ENCODE measurements at places on chromosomes 6 and 20.

- no peak for DNase-seq
Measured at GRCh38 chr6:158142789-158143188, 25.3 kb downstream of the SERAC1 start.

- DNase-seq = no peak
Measured at GRCh38 chr20:13305284-13305683, 84.2 kb downstream of the ISM1 start.

DNA sequence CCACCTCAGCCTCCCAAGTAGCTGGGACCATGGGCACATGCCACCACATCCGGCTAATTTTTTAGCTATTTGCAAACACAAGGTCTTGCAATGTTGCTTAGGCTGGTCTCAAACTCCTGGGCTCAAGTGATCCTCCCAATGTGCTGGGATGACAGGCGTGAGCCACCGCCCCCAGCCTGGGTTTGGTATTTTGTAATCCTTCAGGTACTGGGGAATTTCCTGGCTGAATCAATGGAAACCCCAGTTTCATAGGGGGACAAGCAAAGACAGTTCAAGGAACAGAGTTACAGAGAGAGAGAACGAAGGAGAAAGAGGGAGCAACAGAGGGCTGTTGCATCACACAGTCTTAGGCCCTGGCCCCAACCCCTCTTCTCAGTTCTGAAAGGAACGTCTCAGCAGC is 35.7 kb downstream of the RAB44 start:
- DNase-seq = no peak

- no peak for DNase-seq
Measured at GRCh38 chr6:25053875-25054371, 118.2 kb upstream of the RIPOR2 start.

- peak; percentile 48 for DNase-seq
Measured at GRCh38 chr6:75893058-75893775, 144.2 kb downstream of the MYO6 start.

- no peak for DNase-seq
Measured at GRCh38 chr20:64238115-64238825, 17.3 kb upstream of the PCMTD2 start.

DNA sequence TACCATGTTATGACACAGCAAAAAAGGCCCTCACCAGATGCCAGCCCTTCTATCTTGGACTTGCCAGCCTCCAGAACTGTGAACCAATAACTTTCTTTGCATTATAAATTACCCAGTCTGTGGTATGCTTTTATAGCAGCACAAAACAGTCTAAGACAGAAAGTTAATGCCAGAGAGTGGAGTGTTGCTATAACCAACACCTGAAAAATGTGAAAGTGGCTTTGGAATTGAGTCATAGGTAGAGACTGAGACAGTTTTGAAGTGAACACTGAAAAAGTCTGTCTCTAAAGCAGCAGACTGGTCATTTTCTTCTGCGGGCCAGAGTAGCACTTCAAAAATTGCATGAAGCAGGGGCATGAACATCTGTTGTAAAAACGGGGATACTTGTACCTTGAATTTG is 28.0 kb upstream of the ASIP start:
- no peak for DNase-seq

DNA sequence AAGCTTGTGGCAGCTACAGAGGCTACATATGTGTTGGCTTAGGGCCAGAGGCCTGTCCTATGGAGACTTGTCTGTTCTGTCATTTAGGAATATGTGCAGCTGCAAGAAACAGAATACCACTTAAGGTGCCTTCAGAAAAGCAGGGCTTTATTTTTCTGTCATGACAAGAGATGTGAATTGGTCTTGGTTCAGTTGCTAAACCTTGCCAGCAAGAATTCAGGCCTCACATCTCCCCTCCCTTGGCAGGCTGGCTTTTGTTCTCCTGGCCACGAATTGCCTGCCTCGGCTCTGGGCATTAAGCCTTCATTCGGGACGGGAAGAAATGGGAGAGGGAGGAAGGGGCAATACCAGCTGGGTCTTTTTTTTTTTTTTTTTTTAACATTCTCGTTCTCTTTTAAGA is 82.4 kb upstream of the TGM3 start:
- DNase-seq = no peak

GRCh38 chr6:13194852-13195251 is 133.5 kb downstream of the TBC1D7 start:
- DNase-seq = peak; percentile 10

DNA sequence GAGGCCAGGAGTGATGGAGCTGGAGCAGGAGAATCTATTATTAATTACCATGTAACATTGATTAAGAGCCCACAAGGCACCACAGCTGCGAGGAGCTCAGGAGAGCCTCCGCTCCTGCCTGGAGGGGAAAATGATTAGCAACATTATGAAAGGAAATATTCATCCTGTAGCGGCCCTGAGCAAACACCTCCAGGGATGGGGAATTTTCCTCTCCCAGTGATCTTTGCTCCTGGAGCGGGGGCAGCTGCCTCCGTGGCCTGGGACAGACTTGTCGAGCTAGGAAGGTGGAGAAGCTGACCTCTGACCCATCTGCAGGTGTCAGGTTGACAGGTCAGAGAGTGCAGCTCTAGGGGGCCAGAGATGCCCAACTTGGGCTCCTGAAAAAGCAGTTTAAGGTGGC is 40.1 kb upstream of the SIRPA start:
- DNase-seq = no peak

- DNase-seq = no peak
Measured at GRCh38 chr20:16000112-16000511, 573.1 kb downstream of the KIF16B start.

- DNase-seq = no peak
Measured at GRCh38 chr20:47719211-47719610, 66.1 kb downstream of the SULF2 start.

DNA sequence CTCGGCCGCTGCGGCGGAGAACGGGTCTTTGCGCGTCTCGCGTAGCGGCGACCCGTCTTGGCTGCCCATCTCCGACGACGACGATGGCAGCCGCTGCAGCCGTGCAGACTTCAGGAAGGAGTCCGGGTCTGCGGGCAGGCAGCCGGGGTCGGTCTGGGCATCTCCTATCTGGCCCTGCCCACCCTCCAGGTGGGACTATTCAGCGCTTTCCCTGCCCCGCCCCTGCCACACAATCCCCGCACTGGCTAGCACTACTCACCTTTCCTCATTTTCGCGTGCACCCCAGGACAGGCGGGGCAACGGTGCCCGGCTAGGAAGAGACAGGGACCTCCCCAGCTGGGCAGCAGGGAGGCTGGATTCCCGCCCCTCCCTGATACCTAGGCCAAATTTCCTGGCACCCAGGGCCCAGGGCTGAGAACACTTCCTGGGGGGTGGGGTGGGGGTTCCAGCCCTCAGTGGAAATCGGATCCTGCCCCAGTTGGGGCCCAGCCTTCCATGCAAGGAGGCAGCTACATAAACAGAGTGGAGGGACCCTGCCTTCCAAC is 9.2 kb downstream of the GGT7 start:
- no peak for DNase-seq

DNA sequence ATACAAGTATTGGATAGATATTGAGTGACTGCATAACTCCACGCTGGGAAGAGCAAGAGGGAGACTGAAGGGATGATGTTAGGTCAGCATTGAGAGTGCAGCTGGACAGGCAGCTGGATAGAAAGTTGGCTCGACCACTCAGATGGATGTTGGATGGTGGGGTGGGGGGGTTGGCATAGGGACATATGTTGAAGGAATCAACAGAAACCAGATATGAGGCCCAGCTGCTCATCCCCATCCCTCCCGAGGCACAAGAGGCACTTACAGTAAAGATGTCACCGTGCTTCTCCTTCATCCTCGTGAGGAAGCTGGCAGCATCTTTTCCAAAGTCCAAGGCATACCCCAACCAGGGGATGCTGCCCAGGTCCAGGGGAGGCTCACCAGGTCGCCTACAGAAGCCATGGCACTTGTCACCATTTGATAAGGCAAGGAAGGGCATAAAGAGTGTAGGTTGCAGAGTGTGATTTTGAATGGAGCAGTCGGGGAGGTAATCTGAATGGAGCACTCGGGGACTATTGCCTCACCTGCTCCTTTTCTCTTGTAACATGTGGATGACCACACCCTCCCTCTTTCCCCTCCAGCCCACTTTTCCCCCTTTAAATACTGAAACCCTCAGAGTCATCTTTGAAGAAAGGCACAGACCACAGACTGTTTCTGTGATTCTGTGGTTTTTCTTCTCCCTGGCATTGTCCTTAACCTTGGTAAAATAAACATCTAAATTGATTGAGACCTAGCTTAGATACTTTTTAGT is 18.0 kb downstream of the PTGIS start:
- no peak for DNase-seq

DNA sequence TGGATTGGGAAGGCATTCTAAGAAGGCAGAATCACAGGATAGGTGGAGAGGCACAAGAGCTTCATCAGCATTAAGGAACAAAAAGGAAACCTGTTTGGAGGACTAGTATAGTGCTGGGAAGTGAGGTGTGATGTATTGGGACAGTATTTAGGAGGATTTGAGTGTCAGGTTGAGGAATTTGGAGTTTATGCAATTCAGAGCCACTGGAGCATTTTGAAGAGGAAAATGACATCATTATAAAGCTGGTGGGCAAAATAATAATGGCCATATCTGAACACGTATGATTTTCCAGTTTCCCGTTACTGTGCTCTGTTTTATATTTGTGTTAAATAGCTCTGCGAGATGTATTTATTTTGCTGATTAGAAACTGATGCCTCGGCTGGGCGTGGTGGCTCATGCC is 14.2 kb downstream of the NDUFAF5 start:
- no peak for DNase-seq

DNA sequence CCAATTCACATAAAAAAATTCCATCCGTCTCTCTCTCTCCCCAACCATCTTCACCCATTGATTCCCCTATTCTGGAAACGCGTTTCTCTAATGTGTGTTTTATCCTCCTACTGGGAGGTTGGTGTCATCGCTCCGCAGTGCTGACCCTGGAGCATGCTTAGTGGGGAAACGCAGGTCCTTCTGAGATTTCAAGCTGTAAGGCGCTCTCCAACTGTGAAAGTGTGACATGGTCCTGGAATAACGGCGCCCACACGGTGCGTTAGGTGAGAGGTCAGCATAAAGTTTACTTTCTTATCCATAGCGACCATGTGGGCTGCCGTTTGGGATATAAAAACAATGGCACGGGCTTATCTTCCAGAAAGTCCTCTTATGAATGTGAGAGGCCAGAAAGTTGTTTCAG is 123.9 kb downstream of the WDR27 start:
- no peak for DNase-seq

DNA sequence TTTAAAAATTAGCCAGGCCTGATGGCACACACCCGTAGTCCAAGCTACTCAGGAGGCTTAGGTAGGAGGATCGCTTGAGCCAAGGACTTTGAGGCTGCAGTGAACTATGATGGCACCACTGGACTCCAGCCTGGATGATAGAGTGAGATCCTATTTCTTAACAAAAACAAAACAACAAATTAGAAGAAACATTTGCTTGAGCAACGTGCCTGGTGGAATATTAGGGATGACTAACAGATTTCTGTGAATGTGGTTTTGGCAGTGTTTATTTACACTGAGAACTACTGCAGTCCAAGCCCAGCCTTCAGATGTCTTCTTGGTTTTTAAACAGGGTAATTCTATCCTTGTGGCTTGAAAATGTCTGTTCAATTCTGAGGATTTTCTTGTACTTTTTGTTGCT is 9.2 kb downstream of the PPP1R3G start:
- DNase-seq = peak; percentile 91

GRCh38 chr6:105321728-105322127 is 81.2 kb downstream of the PREP start:
- DNase-seq = no peak

DNA sequence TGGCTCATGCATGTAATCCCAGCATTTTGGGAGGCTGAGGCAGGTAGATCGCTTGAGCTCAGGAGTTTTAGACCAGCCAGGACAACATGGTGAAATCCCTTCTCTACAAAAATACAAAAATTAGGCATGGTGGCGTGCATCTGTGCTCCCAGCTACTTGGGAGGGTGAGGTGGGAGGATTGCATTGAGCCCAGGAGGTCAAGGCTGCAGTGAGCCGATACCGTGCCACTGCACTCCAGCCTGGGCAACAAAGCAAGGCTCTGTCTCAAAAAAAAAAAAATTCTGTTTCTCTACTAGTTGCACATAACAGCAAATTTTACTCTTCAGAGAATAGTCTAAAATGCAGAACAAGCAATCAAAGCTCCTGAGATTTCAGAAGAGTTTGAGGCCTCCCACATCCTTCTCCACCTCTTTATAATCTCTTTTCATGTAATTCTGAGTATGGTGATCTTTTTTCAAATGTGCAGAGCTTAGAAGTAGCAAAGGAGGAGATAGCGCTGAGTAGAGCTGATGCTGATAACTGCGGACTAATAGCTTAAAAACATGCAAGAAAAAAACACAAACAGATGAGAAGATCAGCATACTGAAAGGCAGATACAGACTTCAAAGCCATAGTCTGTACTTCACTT is 23.3 kb downstream of the LRRN4 start:
- no peak for DNase-seq

- DNase-seq = peak; percentile 86
Measured at GRCh38 chr20:51563486-51564332, 21.2 kb upstream of the NFATC2 start.

GRCh38 chr6:132190097-132190814 is 211.0 kb downstream of the MOXD1 start:
- no peak for DNase-seq

- no peak for DNase-seq
Measured at GRCh38 chr6:706146-706545, 13.2 kb upstream of the EXOC2 start.

DNA sequence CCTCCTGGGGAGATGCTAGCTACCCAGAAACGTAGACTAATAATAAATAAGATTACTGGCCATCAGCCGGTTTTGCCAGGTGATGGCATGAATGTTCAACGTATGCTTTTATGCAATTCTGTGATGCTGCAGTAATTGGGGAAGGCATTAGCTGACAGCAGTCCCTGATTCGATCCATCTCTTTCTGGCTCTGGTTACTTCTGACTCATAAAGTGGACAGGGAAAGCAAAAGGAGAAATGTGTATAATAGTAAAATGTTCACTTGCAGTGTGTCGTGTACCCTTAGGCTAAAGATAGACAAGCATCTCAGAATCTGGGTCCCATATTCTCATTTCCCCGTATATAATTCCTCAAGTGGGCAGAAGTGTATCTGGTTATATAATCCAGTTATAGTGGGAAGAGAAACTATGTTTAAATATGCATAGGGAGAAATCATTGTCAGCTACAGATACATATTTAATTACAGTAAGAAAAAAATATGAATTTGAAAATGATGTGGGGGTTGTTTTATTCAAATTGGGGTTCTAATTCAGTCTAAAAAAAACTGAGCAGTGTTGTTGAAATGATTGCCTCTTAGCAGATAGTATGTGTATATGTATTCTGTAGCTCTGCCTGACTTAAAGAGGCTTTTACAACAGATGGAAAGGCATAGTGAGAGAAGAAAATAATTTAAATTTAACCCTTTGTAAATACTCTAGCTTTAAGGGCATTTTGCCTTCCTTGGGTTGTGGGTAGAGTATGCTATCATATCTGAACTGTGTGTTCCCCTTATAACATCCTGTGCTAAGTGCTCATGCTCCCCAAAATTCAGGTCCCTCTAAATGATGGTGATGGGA is 40.6 kb downstream of the DOK5 start:
- DNase-seq = no peak

GRCh38 chr6:163841326-163841725 is 426.8 kb downstream of the QKI start:
- no peak for DNase-seq
